CD4-positive, alpha-beta T cell treated with Interleukin-6 at 100 ng/mL for 8 hours (primary cell): ENCODE measurements at places on chromosomes 5 and 9.

- DNase-seq, result no peak
Measured at GRCh38 chr5:157772127-157772526, 28.6 kb downstream of the LSM11 start.

GRCh38 chr5:55454282-55454681 lies 80.5 kb downstream of the PLPP1 start:
- no peak for DNase-seq

- DNase-seq, result no peak
Measured at GRCh38 chr9:91035825-91036208, 234.2 kb downstream of the SYK start.

- DNase-seq, result no peak
Measured at GRCh38 chr5:172278356-172278755, 5.2 kb downstream of the UBTD2 start.

- DNase-seq, result no peak
Measured at GRCh38 chr9:7653262-7653661, 146.3 kb downstream of the DMAC1 start.

GRCh38 chr9:127245637-127246164 lies 18.9 kb upstream of the GARNL3 start:
- no peak for DNase-seq

GRCh38 chr9:106737516-106737915 lies 125.5 kb upstream of the ZNF462 start:
- no peak for DNase-seq

DNA sequence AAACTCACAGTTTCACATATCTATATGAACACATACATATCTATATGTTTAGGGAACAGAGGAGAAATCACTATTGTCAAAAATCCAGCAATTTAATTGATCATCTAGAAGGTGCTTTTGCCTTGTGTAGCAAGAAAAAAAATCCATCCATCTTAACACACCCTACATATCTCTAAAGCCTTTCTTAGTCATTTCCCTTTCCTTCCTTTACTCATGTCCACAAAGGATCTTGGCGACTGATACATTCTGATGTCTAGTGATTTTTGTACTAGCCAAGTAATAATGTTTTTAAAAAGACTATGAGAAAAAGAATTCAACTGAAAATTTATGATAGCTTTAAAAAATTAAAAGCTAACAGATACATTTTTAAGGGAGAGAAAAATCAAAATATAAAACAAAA lies 22.5 kb downstream of the ZDHHC21 start:
- no peak for DNase-seq
